Mesenchymal stem cell (in vitro differentiated cells and primary cell): ENCODE measurements at places on chromosomes 2 and 18.

GRCh38 chr2:181348107-181348837 lies 108.9 kb upstream of the ITGA4 start:
- DNase-seq, result no peak

- no peak for DNase-seq
Observed at GRCh38 chr2:164186591-164186990, 434.7 kb downstream of the GRB14 start.

DNA sequence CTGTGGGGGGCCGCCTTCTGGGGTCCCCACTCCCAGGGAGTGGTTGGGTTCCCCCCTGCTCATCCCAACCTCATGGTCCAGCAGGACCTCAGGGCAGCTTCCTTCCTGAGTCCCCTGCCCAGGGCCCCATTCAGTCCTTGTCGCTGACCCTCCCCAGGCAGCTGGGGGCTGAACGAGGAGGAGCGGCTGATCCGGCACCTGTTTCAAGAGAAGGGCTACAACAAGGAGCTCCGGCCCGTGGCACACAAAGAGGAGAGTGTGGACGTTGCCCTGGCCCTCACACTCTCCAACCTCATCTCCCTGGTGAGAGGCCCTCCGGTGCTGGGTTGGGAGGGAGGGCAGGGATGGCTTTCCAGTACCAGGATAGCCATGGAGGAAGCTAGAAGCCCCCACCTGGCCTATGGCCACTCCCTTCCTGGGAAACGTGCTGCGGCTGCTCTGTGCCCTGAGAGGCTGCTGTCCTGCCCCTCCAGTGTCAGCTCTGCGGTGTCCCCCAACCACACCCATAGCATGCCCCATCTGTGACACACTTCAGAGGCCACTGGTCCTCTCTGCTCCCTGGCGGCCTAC lies 497 bp downstream of the CHRND start:
- DNase-seq, result no peak

DNA sequence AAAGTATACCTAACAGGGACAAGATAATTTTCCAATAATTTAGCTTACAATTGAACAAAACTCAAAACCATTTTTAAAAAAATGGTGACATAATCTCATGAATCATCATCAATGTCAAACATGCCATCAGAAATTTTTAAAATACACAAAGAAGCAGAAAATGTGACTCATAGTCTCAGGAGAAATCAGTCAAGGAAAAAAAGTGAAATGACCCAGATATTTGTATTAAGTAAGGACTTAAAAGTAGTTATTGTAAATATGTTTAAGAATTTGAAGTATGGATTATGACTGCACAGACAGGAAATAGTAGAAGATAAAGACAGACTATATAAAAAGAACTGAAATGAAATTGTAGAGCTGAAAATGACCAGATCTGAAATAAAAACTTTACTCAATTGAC lies 473.9 kb upstream of the SYT4 start:
- no peak for DNase-seq

DNA sequence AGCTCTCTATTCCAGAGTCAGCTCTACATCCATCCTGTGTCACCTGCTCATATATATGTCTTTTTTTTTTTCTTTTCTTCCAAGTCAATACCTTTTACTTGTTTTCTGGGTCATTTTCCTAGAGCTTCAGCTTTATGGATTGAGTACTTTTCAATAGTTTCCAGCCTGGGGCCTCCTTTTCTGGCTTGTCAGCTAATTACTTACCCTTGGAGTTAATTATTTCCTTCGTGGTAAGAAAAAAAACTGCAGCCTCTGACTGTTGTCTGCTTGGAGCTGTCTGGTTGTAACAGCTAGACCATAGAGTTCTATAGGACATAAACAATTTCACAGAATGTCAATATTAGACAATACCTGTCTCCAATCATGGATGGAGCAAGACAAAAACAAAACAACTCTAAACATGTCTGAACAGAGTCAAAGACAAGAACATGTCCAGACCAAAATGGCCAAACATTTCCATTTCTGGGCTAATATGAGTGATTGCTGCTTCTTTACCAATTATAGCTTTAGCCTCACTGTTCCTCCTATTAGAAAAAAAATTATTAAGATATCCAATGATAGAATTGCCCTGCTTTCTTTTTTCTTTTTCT lies 643.1 kb downstream of the SLC4A3 start:
- DNase-seq, result no peak

- no peak for DNase-seq
Observed at GRCh38 chr18:22789600-22789999, 143.5 kb upstream of the RBBP8 start.

GRCh38 chr2:56077359-56077915 lies 106.4 kb upstream of the CCDC85A start:
- peak; percentile 32 for DNase-seq

DNA sequence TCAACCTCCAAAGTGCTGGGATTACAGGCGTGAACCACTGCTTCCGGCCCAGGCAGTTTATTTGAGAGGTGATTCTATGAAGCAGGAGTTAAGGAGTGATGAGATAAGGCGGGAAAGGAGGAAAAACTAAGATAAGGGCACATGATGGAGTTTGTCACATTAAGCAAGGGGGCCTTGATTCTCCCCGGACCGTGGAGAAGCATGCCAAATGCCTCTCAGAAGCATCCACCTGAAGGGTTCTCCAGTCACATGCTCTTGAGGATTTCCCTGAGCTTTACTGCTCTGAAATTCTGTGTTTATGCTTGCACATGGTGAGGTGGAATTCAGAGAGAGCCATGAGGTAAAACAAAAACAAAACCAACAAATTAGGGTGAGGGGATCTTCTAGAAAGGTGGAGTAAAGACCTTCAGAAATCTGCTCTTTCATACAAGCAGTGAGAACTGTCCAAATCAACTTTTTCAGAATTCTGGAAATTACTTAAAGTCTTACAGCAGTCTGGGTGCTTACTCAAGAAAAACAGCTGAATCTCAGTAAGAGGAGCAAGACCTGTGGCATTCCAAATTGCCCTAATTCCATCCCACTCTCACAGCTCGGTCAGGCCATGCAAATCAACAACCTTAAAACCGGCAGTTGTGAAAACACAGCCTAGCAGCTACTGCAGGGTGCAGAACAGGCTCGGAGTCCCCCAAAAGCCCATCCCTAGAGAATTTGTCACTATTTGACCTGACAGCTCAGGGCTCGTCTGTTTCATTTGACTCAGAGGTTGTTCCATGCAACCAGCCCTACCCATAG lies 69.1 kb upstream of the CTLA4 start:
- DNase-seq, result no peak

DNA sequence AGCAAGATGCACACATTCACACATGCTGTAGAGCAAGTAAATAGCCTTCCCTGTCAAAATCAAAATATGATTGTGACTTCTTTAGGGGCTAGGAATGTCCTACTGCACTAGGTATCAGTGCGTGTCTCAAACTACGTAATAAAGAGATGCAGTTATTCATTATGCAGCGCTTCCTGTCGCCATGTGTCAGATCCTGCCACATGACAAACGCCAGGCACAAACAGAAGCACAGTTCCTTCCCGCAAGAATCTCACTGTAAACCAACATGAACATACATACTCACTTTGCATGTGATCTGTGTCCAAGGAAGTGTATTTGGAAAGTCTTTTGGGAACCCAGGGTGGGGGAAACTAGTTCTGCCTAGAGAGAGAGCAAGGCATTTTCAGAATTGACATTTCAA lies 599.9 kb downstream of the RNF144A start:
- DNase-seq, result peak; percentile 93

- peak; percentile 81 for DNase-seq
Observed at GRCh38 chr2:235511187-235511661, 17.4 kb downstream of the AGAP1 start.

GRCh38 chr2:179263015-179263414 lies 1.6 kb downstream of the SESTD1 start:
- DNase-seq, result peak; percentile 70

- DNase-seq, result peak; percentile 45
Observed at GRCh38 chr2:55743583-55743982, 49.9 kb upstream of the PNPT1 start.

DNA sequence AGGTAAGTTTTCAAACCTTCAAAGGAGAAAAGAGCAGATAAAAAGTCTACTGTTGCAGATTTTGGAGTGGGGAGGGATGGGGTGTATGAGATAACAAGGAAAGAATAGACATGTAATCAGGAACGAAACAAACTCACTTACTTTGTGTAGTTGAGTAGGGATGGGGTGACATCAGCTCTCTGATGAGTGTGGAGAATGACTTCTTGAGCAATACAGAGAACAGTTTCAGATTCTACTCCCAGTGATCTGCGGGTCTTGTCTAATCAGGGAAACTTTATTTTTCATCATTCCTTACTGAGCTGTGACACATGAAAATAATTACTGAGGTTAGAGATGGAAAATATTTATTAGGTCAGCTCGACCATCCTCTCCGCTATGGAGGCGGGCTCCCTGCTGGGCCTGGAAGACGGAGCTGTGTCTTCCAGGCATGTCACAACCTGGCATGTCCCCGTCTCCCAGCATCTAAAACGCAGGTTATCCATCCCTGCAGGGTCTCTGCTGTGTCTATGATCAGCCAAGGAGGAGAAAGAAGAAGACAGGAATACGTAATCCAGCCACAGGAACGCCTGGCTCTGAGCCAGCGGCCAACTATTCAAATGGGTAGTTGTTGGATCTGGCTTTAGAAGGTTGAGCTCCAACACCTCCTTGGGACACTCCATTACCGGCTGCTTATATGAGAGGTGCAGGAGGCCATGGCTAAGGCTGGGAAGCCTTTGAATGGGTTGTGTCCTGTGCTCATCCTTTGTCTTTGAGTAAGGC lies 99.0 kb upstream of the SATB2 start:
- no peak for DNase-seq

- DNase-seq, result peak; percentile 78
Observed at GRCh38 chr2:235606004-235606715, 112.3 kb downstream of the AGAP1 start.

- no peak for DNase-seq
Observed at GRCh38 chr2:221377597-221377996, 194.5 kb downstream of the EPHA4 start.

- DNase-seq, result no peak
Observed at GRCh38 chr18:57009844-57010243, 137.0 kb upstream of the BOD1L2 start.

GRCh38 chr2:164792316-164793170 lies 49.1 kb downstream of the COBLL1 start:
- DNase-seq, result no peak

GRCh38 chr2:27901234-27901633 lies 10.7 kb downstream of the BABAM2 start:
- DNase-seq, result no peak

GRCh38 chr2:173989160-173989883 lies 24.1 kb upstream of the SP3 start:
- no peak for DNase-seq

GRCh38 chr2:66547887-66548286 lies 113.0 kb downstream of the MEIS1 start:
- DNase-seq, result no peak

- no peak for DNase-seq
Observed at GRCh38 chr2:9617749-9618148, 13.0 kb downstream of the YWHAQ start.

- DNase-seq, result no peak
Observed at GRCh38 chr2:171342067-171342413, 91.8 kb downstream of the METTL8 start.

GRCh38 chr2:173370198-173370597 lies 15.5 kb downstream of the CDCA7 start:
- DNase-seq, result peak; percentile 11

- peak; percentile 83 for DNase-seq
Observed at GRCh38 chr2:213152065-213152794, 818 bp upstream of the IKZF2 start.

GRCh38 chr2:117856415-117857210 lies 42.1 kb downstream of the DDX18 start:
- DNase-seq, result peak; percentile 85

- DNase-seq, result no peak
Observed at GRCh38 chr2:147355706-147356105, 489.1 kb upstream of the ACVR2A start.

GRCh38 chr2:43455731-43456642 lies 139.9 kb downstream of the THADA start:
- DNase-seq, result peak; percentile 91

DNA sequence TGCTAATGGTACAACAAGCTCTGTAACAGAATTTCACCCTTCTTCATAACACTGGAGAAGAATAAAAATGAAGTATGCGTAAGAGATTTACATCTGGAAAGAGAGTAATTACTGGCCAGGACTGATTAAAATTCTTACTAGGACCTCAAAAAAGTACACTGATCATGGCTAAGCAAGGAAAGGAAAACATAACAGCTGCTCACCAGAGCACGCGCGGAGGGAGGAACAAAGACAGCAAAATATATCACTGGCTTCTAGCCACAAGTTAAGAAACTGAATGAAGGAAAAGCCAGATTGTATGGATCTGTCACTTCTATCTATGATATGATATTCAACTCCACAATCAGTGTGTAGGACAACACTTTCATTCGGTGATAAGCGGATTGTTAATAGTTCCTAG lies 15.6 kb upstream of the CYTIP start:
- no peak for DNase-seq

DNA sequence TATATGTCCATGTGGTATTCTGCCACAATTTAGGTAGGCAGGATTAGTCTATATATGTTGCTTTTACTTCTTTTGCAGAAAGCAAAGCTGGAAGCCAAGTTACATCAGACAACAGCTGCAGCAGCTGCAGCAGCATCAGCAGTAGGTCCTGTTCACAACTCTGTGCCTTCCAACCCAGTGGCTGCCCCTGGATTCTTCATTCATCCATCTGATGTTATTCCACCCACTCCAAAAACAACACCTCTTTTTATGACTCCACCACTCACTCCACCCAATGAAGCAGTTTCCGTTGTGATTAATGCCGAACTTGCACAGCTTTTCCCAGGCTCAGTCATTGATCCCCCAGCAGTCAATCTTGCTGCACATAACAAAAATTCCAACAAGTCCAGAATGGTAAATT lies 107.6 kb downstream of the BIRC6 start:
- no peak for DNase-seq

DNA sequence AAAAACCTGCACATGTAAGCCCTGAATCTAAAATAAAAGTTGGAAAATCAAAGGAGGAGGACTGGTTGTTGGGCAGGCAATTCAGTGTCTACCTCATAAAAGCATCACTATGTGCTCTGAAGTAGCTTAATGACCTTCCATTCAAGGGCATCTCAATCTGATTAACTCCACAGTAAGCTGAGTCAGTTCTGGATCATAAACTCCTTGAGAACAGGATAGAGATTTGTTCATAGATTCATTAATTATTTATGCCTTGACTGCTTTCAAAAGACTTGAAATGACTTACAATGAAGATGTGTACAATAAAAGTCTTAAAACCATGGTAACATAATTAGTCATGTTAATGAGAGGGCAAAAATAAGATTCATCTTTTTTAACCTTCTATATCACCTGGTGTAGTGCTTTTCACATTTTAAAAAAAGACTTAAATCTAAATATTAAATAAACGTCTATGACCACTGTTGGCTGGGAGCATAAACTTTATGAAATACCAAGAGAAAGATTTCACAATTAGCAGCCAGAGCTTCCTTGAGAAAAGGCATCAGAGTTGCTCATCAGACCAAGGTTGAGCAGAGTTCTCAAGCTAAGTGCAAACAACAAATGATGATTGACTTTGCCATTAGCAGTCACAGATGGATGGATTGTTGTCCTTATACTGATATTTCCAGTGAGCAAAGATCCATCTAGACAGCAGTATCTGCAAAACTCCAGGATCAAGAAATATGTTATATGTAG lies 237.3 kb upstream of the THUMPD2 start:
- no peak for DNase-seq
